Lung (tissue), 17 donors: ENCODE measurements at places on chromosomes 7 and 10. TPM values are rescaled to one million over a fixed set of nuclear protein-coding genes. Genes with fewer than 3 reads are reported as not detected.

PIP gene
- total RNA-seq = 1.5 TPM

ZNF239 gene
- total RNA-seq = 3.5 TPM

MYO1G gene
- total RNA-seq = 11.9 TPM

INHBA gene
- 23.2 TPM for total RNA-seq

ERCC6 gene
- total RNA-seq = 27.2 TPM

SH2B2 gene
- 3.3 TPM for total RNA-seq

CDHR3 gene
- 54.5 TPM for total RNA-seq

SPDYE2B gene
- not detected for total RNA-seq

NODAL gene
- not detected for total RNA-seq
